ENCODE measurements at places on chromosomes 2 and 18.

GRCh38 chr2:150732491-150732890 lies 245.0 kb upstream of the RND3 start:
- no peak for DNase-seq

DNA sequence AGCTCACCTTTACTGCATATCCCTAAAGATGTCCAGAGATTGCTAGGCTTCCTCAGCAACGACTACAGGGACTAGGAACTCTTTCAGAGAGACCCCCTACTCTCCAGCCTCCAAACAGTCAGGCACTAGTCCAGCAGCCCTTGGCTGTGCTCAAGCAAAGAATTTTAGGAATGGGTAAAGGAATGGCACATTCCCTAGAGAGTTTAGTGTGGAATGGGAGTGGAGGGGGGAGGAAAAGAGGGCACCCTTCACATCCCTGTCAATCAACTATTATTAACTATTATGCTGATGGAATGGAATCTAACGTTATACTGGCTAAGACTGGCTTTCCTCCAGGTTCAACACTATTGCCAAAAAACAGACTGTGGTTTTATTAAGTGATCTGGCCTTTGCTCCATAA lies 64.8 kb downstream of the IKZF2 start:
- no peak for DNase-seq

- no peak for DNase-seq
Observed at GRCh38 chr18:61274416-61274960, 58.7 kb upstream of the CDH20 start.

DNA sequence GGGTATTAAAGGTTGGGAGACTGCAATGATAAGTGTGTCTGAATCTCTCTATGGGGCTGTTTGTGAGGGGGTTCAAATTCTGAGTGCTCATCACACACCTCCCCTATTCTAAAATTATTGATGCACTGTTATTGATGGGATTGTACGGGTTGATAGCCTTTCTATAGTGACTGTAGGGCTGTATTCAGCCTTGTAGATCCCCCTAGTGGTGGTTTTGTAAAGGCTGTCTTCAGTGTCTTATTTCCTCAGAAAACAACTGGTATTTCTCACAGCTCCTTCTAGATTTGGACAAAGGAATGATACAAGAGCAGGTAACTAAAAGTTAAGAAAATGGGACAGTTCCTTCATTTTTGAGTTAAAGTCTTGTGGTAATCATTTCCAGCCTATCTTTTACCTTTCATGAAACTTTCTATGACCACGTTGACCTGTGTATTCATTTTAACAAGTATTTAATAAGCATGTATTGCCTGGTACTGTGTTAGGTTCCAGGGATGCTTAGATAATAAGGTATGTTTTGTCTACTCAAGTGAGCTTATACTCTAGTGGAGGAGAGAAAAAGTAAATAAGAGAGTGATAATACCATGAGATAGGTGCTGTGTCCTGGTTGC lies 21.2 kb downstream of the SMAD4 start:
- DNase-seq: no peak

DNA sequence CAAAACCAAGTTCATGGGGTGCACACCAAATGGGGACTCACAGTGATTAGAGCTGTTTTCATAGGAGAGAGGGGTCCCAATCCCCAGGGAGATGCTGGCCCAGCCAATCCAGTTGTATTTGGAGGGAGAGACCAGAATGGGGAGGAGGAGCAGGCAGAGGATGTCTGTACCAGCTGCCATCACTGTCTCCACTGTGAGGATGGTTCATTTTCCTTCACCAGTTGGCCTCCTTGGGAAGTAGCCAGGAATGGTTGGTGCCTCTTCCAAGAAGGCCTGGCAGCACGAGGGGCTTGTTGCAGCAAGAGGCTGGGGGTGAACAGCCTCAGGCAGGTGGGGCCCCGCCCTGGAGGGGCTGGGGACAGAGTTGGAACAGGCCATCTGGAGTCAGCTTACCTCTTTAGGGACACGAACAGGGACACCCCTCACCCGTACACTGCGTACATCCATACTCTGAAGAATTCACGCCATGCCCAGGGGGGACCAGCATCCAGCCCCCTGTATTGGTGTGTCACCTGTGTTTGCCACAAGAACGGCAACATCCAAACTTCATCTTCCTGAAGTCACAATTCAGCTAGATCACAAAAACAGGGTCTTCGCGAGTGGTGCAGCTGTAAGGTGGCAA lies 161.7 kb upstream of the ZNF236 start:
- no peak for DNase-seq

DNA sequence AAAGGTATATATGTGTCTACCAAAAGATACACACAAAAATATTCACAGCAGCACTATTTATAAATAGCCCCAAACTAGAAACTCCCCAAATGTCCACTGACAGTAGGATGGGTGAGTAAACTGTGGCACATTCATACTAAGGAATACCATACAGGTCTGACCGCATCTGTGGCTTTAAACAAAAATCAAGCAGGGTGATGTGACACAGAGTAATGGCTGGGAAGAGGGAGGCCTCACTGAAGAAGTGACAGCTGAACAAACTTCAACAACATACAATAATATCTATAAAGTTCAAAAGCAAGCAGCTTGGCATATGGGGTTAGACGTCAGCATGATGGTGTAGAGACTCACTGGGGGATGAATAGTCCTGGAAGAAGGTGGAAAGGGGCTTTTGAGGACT lies 115.1 kb upstream of the PPP1CB start:
- no peak for DNase-seq

GRCh38 chr2:58054264-58054663 lies 7.7 kb downstream of the VRK2 start:
- DNase-seq: no peak

- DNase-seq: no peak
Observed at GRCh38 chr18:34890486-34891085, 150.6 kb upstream of the MAPRE2 start.

- no peak for DNase-seq
Observed at GRCh38 chr2:236551471-236552211, 18.0 kb upstream of the ACKR3 start.

- DNase-seq: no peak
Observed at GRCh38 chr18:57436965-57437333, 1.8 kb downstream of the ONECUT2 start.

DNA sequence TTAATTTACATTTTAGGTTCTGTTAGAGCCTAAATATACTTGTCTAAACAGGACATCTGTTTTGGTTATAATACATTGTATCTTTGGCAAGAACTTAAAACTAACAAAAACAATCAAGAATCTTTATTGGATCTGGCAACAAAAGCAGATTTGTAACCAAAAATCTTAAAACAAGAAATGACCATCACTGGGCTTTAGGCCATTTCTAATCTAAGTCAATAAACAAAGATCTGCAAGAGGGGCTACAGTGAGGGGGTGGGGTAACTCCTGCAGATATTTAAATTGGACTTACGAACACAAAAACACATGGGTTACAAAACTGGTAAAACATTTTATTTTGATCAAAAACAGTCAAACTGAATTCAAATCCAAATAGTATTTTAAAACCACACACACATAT lies 77.3 kb downstream of the SRBD1 start:
- no peak for DNase-seq

DNA sequence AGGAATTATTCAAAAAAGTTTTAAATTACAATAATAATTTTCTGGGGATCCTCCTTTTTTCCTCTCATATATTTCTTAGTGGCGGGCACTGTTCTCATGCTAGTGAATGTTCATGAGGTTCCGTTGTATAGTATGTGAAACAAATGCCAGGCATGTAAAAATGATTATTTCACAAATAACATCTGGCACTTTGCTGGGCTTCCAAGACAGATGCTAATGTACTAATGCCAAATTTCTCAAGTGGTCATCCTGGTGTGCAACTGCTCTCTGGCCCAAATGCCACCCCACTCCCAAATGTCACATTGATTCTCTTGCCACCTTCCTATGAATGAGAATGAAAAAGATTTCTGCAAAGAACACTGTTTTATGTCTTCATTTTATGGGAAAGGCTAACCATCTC lies 564.0 kb upstream of the GCFC2 start:
- no peak for DNase-seq

GRCh38 chr2:69741575-69742321 lies at the start of gene ANXA4:
TSS of gene ANXA4 (plus strand) at chr2:69742134. CDS start at chr2:69781566, 39,432 bp downstream.
- peak; percentile 34 for DNase-seq

GRCh38 chr2:100703213-100703612 lies 116.7 kb upstream of the NPAS2 start:
- DNase-seq: no peak

- no peak for DNase-seq
Observed at GRCh38 chr2:156526950-156527636, 90.9 kb downstream of the GPD2 start.

DNA sequence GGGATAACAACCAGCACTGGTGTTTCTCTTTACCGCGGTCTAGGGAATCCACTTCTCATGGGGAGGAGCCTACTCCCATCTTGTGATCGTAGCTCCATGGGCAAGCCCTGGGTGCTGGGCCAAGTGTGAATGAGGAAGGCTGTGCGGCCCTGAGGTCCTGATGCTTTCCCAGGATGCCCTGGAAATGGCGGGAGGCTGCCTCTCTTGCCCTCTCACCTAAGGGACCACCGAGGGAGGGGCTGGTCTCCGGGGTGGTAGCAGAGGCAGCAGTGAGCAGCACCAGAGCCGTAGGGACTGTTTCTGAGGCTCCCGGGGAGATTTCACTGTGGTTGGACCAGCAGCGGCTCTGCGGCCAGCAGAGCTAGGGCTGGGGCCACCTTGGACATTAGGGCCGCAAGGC lies 15.5 kb upstream of the NPPC start:
- no peak for DNase-seq
